Endothelial cell of coronary artery (primary cell): ENCODE measurements at places on chromosomes 11 and 22. TPM values are rescaled to one million over a fixed set of nuclear protein-coding genes. Genes with fewer than 3 reads are reported as not detected.

The PDGFD gene
- total RNA-seq = 5.6 and 6.0 TPM in 2 replicates

The MS4A15 gene
- total RNA-seq = not detected in 2 replicates

The FAM227A gene
- total RNA-seq = 0.72 and 2.1 TPM in 2 replicates

The DEUP1 gene
- total RNA-seq = not detected in 2 replicates

The THAP12 gene
- total RNA-seq = 37.1 and 43.2 TPM in 2 replicates

The ADAMTS8 gene
- not detected in 2 replicates for total RNA-seq

The APOL4 gene
- 1.8 and 4.8 TPM in 2 replicates for total RNA-seq

The B4GALNT4 gene
- 2.5 and 4.6 TPM in 2 replicates for total RNA-seq

The EXPH5 gene
- under 0.01 TPM in 2 replicates for total RNA-seq

The OR4C16 gene
- not detected in 2 replicates for total RNA-seq

The DCUN1D5 gene
- total RNA-seq = 63.6 and 66.7 TPM in 2 replicates

The APOL5 gene
- total RNA-seq = not detected in 2 replicates

The FIBIN gene
- 0.47 TPM in 1 of 2 replicates, not detected in the other for total RNA-seq

The MMP12 gene
- total RNA-seq = 0.28 TPM in 1 of 2 replicates, not detected in the other

The GGTLC3 gene
- not detected in 2 replicates for total RNA-seq

The PTDSS2 gene
- total RNA-seq = 33.9 and 34.7 TPM in 2 replicates
